ENCODE measurements at places on chromosomes 6 and 20.

GRCh38 chr6:155039618-155040017 is 44.5 kb downstream of the TIAM2 start:
- no peak for DNase-seq

DNA sequence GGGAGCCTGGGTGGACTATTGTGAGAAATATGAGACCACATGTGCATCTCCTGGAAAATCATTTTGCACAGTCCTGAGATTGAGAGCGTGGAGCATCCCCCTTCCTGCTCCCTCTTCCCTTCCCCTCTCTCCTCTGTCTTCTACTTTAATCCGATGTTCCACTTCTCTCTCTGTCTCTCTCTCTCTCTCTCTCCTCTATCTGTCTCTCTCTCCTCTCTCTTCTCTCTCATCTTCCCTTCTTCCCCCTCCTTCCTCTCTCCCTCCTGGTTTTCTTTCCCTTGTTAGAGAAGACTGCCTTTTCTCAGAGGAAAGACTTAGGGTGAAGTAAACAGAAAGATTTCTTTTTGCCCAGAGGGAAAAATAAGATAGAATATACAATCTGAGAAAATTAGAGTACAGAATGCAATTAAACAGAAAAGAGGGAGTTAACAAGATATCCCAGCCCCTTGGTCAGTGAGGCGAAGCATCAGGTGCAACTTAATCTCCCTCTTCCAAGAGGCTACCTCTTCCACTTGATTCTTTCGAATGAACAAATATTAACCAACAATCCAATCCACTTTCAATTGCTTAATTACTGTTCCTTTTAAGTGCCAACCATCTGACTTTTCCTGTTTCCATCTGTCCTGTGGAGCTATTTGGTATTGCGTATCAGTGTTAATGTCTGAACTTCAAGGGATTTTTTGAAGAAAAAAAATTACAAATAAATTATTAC is 14.6 kb downstream of the KHDC1 start:
- DNase-seq: no peak

- DNase-seq: peak; percentile 91
Observed at GRCh38 chr6:29752451-29753308, 29.4 kb downstream of the HLA-F start.

GRCh38 chr6:152085451-152085921 is 278.0 kb downstream of the ESR1 start:
- no peak for DNase-seq

DNA sequence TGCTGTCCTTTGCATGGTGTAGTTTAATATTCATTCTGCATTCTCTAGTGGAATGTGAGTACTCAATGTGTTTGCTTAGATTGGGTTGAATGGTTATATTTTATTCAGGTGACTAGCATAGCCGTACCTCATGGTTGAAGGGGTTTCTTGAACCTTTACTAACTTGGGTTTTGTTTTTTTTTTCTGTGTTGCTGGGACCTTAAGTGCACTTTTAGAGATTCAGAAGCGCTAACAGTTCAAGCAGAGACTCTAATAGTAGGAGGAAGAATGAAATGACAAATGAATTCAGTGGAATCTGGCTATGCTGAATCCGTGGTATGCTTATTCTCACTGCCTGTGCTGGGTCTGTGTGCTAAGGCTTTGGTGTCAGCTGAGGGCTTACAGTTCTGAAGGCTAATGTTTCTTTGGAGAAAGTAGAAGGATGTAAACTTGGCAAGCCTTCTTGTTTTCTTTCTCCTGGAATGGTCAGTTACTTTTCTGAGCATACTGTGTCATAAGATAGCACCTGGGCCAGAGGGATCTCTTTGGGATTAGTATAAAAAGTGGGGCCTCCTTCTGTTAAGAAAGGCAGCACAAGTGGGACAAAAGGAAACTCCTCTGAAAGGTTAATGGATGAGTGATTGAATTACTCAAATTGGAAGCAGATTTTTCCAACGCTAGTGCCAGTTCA is 28.7 kb downstream of the RNF144B start:
- DNase-seq: no peak

GRCh38 chr6:101000341-101000740 is 119.2 kb upstream of the ASCC3 start:
- DNase-seq: no peak

DNA sequence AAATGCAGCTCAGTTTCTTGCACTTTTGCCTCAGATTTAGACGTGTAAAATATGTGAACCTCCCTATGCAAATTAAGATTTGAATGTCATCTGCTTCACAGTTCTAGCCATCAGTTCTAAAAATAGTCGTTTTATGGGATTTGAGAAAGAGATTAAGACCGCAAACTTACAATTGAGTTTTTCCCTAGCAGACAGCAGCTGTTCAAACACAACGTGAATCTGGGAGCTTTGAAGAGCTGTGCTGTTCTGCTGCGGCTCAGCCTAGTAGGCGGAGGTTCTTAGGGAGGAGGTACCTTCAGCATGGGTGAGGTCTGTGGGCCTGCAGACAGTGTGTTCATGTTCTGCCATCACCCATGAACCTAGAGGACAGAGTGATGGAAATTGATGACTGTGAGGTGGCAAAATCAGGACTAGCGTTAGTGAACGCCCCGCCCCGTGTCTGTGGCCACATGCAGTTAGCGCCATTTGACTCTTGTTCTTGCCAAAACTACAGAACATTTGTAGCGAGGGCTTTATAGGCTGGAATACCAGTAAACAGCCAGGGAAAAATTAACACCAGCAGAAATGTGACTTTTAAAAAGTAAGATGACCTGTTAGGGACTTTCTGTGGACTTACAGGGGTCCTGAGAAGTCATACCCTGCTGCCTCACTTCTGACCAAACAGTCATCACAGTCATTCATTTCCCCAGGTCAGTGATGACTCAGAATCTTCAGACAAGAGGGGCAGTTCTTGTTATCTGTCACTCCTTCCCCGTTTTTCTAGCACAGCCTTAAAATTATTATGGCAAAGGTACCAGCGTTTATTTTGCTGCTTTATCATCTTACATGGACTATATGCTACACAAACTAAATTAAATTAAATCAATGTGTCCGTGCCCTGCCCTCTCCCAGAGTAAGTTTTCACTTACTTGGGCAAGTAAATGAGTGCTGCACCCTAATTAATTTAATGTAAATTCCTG is 84.3 kb upstream of the TMEM181 start:
- DNase-seq: no peak

DNA sequence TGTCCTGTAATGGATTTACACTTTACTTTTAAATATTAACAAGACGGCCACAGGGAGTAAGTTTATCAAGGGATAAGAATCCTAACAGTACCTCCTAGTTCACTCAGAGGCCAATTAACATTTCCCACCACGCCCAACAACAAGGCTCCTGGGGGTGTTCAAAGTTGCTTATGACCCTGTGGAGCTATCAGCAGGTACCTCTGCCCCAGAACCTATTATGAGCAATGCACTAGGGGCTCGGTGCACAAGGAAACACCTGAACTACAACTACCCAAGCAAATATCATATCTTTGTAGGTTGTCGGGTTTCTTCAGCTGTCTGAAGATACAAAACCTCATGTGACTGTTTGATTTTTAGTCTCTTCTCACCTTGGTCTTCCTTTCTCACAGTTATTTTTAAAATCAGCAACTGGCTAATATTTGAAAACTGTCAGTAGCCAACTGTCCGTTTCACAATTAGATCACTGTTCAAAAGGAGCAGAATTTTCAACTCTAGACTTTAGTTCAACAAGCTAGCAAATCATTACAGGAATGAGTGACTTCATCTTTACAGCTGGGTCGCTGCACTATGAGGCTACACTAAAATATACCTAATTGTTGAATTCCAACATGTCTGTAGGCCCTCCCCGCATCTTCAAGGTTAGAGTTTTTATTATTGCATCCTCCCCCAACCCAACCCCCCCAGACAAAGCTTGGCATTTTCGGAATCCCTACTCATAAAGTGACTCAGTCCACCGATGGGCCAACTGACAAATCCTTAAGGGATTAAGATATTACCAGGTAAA is 38.1 kb downstream of the B4GALT5 start:
- DNase-seq: no peak

- no peak for DNase-seq
Observed at GRCh38 chr6:116461331-116461931, at the start of gene CALHM6. Gene CALHM6, plus strand, starts transcription at chr6:116461375. Its CDS starts 555 bp downstream, at chr6:116461930.

DNA sequence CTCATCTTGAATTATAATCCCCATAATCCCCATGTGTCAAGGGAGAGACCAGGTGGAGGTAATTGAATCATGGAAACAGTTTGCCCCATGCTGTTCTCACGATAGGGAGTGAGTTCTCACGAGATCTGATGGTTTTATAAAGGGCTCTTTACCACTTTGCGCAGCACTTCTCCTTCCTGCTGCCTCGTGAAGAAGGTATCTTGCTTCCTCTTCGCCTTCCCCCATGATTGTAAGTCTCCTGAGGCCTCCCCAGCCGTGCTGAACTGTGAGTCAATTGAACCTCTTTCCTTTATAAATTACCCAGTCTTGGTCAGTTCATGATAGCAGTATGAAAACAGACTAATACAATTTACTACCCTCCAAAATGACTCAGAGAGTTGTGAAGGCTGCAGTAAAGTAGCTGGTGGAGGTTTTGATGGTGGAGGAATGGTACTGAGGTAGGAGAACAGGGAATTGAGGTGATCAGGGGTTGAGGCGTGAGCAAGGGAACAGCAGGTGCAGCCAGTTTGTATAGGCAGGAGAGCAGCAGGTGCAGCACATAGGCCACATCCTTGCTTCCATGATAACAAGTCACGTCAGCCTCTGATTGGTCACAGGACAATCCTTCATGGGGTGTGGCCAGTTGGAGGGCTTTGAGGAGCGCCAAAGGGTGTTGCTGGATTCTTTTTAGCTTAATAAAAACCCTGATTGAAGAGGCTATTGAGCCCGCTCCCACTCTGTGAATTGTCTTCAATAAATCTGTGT is 150.0 kb downstream of the CDC5L start:
- DNase-seq: no peak

GRCh38 chr6:145626857-145627256 is 108.5 kb downstream of the EPM2A start:
- DNase-seq: no peak

GRCh38 chr6:158122048-158122447 is 46.0 kb downstream of the SERAC1 start:
- no peak for DNase-seq

GRCh38 chr6:38035478-38035877 is 216.0 kb downstream of the ZFAND3 start:
- DNase-seq: no peak

DNA sequence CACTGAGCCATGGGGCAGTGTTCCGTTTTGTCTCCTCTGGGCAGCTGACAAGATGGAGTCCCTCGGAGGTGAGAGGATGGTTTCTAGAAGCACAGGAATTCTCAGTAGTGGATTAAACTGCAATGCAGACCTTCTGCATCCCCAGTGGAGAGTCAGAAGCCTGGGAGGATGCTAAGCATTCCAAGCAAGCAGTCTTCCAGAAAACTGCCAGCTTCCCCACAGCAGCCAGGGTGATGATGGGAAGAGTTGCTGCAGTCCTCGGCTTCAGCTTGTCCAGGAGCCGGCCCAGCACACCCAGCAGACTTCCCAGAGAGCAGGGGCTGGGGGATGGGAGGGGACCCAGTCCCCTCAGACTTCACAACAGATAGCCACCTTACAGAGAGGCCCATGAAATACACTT is 163.6 kb downstream of the LY86 start:
- DNase-seq: no peak

GRCh38 chr6:135673501-135674309 is 176.2 kb upstream of the AHI1 start:
- DNase-seq: no peak
